ENCODE measurements at places on chromosomes 13 and 19.
A peak's percentile ranks its signal among the peaks of the same experiment; 100 is the strongest.

DNA sequence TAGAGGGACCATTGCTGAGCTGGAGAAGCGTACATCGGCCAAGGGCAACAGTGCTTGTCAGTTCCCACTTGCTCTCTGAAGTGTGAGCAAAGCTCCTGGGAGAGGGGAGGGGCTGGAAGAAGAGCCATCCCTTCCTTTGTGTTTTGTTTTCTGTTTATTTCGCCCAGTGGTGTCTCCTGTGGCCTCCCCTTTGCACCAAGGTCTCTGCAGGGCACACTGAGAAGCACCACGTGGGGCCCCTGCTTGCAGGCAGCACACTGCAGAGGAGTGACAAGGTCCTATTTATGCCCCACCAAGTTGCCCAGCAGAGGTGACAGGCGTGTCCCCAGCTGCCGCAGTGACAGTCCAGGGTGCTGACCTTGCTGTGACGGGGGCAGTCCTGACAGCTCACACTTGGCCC, 24.0 kb downstream of the GRIN2D start:
- DNase-seq: no peak

DNA sequence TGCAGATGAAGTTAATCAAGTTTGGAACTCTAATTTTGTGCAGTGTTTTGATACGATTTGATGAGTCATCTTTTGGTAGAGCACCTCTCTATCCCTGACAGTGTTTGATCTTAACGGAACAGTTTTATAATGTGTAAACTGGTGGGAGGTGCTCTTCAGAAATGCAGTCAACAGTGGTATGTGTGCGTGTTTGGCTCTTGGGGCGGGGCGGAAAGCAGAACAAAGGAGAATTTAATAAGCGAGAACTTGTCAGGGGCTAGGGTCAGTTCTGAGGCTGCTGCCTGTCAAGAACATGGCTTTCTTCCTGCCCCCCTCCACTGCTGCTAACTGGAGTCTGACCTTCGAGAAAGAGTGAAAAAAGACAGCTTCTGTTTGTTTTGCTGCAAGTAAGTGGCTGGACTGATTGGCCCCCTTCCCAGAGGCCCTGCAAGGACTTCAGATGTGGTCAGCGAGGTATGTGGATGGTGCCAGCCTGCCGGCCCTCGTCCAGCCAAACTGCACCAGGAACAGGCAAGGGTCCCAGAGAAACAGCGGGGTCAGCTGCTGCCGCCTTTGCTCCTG, 40.8 kb downstream of the BBC3 start:
- DNase-seq: no peak

- no peak for DNase-seq
Measured at GRCh38 chr13:80946008-80946802, 605.3 kb upstream of the SPRY2 start.

- DNase-seq: no peak
Measured at GRCh38 chr13:34172048-34172447, 354.1 kb downstream of the RFC3 start.

DNA sequence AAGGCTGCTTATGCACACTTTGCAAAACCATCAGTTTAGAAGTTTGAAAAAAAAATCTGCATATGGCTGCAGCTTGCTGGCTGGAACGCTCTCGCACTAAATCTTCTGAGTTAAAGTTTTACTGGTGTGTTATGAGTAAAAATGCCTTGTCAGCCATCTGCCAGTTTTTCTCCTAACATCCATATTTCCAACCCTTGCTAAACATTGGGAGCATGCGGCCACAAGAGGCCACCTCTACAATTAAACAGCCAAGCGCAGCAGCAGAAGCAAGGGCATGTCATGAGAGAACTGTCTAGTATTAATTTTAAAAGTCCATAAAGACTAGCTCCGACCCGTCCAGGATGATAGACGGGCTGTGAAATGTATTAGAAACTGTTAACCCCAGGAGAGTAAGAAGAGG, 248.3 kb downstream of the TSHZ3 start:
- no peak for DNase-seq

GRCh38 chr19:18465214-18465963, 27.5 kb upstream of the ISYNA1 start:
- no peak for DNase-seq

GRCh38 chr13:95226050-95226449, 75.2 kb downstream of the ABCC4 start:
- DNase-seq: no peak

GRCh38 chr13:21871919-21872318, 201.0 kb downstream of the FGF9 start:
- no peak for DNase-seq

- DNase-seq: no peak
Measured at GRCh38 chr19:16614941-16615340, 13.1 kb downstream of the MED26 start.

DNA sequence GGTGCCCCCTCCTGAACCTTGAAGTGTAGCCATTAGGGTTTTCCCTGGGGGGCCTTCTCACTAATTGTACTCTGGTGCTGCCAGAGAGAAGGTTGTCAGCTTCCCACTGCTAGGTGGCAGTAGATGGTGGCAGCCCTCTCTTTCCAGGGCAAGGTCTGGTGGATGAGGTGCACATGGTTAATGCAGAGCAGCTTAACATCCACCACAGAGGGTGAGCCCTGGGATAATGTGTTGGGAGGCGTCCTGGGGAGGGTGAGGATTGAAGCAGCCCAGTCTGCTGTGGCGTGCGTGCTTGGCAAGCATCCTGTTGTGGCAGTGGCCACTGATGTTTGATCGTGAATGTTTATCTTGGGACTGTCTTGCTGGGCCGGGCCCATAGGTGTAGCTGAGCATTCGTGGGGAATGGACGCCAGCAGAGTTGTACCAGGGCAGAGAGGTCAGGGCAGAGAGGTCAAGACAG, 5.8 kb downstream of the EGLN2 start:
- no peak for DNase-seq

DNA sequence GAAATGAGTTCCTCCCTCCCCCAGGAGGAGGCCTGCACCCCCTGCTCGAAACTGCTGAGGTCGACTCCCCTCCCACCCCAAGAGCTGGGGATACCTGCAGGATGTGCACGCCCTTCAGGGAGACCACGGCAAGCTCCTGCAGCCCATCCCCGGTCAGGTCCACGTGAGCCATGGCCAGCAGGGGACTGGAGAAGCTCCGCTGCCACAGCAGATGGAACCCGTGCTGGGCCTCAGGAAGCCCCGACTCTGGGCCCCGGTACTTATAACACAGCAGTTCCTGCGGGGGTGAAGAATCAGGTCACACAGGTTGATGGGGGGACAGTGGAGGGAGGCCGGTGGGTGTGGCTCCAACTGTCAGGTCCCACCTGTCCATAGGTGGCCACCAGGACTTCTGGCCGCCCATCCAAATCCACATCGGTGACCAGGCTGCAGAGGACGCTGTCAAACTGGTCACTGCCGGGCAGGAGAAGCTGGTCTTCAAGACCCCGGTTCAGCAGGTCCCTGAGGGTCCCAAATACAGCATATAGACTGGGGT, 4.8 kb upstream of the SLC8A2 start:
- no peak for DNase-seq

GRCh38 chr13:39313721-39314120, 275.5 kb downstream of the NHLRC3 start:
- no peak for DNase-seq

GRCh38 chr19:6580313-6580712, 10.6 kb downstream of the CD70 start:
- DNase-seq: peak; percentile 63

DNA sequence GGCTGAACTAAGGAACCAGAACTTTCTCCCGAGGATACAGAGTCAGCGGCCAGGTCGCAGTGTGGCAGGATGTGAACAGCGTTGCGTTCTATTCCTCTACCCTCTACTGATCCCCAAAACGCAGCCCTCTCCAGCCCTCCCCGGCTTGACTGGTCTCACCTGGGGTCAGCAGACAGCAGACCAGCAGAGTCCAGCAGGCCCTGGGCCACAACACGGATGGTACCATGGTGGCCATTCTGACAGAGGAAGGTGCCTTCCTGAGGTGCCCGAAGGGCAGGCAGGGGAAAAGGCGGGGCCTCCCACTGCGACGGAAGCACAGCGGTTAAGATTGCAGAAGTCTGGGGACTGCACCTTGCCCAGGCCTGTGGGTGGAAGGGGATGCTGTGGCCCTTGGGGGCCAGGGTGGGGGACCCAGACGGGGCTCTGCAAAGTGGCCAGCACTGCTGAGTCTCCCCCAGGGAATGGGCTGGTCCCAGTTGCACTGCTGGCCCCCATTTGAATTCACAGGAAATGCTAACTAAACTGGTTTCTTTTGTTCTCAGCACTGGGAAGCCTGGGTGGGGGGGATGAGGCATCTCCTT, at the start of gene ICAM3:
ICAM3 (minus strand) TSS at position 245 of the 581 bp plus-strand sequence; CDS start at position 235, 10 bp downstream.
- peak; percentile 100 for DNase-seq

GRCh38 chr13:98978280-98978679, 416 bp upstream of the DOCK9 start:
- DNase-seq: no peak

DNA sequence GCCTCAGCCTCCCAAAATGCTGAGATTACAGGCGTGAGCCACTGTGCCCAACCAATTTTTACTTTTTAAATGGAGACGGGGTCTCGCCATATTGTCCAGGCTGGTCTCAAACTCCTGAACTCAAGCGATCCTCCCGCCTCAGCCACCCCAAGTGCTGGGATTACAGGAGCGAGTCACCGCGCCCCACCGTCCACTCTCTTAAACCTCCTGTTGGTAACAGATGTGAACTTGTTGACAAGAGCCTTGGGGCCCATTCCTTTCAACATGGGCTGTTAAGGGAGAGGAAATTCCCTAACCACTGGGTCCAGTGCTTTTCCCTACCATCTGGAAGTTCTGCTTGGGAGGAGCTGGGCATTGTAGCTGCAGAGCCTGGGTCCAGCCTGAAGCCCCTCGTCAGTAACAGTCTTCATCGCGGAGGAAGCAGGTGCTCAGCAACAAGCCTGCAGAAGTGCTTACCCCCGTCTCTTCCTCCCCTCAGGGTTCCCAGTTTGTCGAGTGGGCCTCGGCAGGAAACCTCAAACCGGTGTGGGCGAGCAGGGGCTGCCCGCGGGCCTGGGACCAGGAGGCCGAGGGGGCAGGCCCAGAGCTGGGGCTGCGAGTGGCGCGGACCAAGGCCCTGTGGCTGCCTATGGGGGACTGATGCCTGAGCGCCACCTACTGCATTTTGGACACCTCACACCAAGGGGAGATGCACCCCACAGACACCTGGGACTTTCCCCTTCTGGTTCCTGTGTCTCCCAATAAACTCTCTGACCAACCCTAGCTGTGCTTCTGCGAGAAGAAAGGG, 4.0 kb upstream of the FLT3LG start:
- DNase-seq: peak; percentile 89

DNA sequence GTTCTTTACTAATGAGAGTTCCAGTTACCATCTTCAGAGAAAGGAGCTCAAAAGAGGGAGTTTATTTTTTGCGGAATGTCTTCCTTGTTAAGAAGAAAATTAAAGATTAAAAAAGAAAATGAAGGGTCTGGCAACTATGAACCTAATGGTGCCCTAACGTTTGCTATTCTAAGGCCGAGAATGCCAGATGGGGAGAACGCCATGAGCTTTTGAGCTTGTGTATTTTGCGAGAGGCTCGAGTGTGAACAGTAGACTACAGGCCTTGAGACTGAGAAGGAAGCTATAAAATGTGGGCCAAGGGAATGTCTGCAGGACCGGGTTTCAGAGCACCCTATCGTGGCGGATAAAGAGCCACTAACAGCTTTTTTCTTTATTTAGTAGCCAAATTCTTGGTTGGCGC, 6.7 kb downstream of the FGF14 start:
- no peak for DNase-seq

- DNase-seq: no peak
Measured at GRCh38 chr19:38168637-38169036, 55.4 kb downstream of the DPF1 start.

GRCh38 chr13:37277007-37277406, 171.5 kb upstream of the CSNK1A1L start:
- DNase-seq: no peak

GRCh38 chr13:31351376-31351775, 151.6 kb downstream of the B3GLCT start:
- DNase-seq: no peak

- no peak for DNase-seq
Measured at GRCh38 chr19:55312621-55313512, 12.3 kb downstream of the TMEM150B start.

DNA sequence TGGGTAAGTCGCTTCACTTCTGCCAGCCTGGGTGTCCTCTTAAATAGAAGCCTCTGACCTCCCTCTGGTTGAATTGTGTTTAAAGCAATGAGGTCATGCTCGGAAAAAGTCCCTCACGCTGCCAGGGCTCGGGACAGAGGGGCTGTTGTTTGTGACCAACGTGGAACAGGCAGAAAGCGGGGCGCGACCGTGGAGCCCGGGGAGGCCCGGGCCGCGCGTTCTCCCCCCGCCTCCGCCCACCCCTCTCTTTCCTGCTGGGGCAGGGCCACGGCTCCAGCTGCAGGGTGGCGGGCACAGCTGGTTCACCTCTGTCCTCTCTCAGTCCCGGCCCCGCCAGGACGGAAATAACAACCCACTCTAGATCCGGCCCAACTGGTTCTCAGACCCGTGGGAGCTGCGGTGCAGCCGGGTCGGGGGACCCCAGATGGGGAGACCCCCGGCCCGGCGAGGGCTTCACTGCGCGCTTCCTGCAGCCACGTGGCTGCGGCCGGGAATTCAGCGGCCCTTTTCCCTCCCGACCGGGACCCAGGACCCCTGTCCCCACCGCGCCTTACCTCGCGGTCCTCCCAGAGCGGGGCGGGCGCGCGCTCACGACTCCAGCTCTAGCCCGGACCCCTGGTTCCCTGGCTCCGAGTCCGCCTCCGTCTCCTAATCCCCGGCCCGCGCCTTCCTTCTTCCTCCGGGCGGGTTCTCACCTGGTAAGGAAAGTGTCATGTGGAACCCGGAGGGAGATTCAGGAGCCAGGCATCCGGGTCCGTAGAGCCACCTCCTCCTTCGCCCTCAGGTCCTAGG, 1.9 kb downstream of the CDC42EP5 start:
- DNase-seq: no peak

DNA sequence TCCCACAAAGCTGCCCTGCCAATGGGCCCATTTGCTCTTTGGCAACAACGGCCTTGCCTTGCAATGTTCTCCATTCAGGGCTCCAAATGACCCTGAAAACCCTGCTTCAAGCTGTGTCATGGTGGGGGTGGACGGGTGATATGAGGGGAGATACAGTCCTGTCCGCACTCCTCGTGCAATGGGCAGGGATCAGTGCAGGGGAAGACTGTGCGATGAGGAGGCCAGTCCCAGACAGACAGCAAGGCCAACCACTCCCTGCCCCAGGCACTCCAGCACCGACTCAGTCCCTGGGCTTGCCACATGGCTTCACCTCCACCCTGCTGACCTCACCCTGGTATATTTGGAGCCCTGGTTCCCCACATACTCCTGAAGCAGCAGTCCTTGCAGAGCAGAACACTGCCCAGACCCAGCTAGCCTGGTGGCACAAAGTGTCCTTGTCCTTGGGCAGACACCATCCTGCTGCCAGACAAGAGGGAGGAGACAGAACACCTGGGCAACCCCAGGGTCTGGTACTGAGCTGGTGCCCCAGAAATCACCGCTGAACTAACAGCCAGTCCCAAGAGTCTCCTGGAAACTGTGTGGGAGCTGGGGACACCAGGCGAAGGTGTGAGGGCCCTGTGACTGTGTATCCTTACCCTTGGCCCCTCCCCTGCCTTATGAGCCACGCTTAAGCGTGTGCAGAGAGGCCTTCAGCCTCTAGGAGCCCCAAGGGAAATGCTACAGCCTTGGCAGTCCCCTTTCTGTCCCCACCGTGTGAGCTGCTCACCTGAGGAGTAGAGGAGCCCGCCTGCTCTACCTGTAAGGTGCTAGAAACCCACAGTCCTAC, 9.1 kb upstream of the SLC35E1 start:
- no peak for DNase-seq

- no peak for DNase-seq
Measured at GRCh38 chr19:14957464-14957863, 16.2 kb downstream of the OR7C2 start.

- no peak for DNase-seq
Measured at GRCh38 chr13:98129059-98129746, 13.7 kb upstream of the FARP1 start.

GRCh38 chr19:15154002-15154612, 46.7 kb downstream of the NOTCH3 start:
- DNase-seq: peak; percentile 68
